ENCODE measurements at places on chromosomes 7 and 10.
A peak's percentile ranks its signal among the peaks of the same experiment; 100 is the strongest.

DNA sequence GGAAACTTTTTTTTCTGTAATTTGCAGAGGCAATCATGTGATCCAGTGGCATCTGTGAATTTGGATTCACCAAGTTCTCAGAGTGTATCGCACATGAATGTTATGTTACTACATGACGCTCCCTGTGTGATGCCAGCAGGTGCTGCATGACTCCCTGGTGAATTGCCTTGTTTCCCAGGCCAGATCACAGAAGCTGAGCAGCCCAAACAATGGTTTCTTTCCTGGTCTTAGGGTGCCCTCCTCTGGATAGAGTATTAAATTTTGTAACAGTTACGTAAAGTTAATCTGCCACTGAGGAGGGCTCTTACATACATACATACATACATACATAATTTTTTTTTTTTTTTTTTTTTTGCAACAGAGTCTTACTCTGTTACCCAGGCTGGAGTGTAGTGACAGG lies 3.6 kb downstream of the ZSCAN21 start:
- DNase-seq = peak; percentile 78

DNA sequence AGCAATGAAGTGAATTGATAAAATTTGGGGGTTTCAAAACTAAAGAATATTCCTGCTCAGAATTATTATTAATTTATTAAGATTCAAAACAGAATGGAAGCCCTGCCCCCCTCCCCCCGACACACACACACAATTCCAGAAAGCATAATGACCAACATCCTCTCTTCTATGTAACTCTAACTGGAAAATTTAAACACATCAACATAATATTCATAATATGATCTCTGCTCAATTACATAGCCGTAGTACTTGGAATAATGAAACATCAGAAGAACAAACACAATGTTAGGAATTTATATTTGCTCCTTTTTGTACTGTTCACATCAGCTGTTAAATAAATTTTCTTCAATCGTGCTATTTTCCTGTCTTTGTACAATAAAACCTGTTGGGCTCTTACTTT lies 20.8 kb downstream of the PCLO start:
- no peak for DNase-seq

DNA sequence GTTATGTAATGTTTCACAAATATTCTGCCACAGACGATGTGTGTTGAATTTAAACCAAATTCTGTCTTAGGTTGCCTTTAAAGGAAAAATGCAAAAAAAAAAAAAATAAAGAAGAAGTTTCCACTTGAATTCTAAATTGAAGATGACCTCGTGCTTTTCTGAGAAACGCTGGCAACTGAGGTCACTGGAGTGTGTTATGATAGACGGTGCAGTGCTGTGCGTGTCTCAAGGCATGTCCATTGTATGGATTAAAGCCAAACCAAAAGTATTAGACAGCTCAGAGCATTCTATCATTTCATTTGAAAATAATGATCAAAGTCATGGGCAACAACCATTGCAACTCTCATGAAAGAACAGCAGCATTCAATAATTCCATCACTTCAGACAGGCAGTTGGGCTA lies 483.9 kb downstream of the GRM8 start:
- no peak for DNase-seq

DNA sequence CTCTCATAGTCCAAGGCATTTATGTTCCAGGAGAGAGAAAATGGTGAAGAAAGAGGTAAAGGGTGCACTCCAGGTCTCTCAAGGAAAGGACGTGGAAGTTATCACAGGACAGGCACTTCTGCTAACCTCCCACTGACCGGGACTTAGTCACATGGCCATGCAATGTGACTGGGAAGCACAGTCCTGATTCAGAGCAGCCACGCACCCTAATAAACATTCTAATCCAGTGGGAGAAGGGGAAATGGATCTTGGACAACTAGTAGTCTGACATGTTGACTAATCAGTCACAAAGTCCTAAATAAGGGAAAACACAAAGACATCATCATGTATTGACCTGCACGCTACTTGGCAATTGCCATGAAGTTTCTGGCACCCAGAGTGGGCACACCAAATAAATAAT lies 417.5 kb upstream of the ZMIZ1 start:
- no peak for DNase-seq

DNA sequence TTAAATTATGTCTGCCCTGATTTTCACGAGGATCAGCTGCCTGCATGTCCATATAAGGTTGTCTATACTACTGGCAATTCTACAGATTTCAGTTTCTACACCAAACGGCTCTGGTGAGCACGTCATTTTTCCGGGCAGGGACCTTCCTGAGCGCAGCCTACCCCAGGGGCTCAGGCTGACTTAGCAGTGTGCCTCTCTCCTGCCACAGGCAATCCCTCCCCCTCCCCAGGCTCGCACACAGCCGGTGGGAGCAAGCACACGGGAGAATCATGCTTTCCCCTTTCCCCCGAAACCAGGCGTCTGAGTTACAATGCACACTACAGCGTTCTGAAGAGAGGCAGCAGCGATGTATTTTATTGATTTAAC lies 1.7 kb downstream of the KLF6 start:
- DNase-seq = no peak

- DNase-seq = no peak
Observed at GRCh38 chr10:129703287-129704137, 236.5 kb downstream of the MGMT start.

DNA sequence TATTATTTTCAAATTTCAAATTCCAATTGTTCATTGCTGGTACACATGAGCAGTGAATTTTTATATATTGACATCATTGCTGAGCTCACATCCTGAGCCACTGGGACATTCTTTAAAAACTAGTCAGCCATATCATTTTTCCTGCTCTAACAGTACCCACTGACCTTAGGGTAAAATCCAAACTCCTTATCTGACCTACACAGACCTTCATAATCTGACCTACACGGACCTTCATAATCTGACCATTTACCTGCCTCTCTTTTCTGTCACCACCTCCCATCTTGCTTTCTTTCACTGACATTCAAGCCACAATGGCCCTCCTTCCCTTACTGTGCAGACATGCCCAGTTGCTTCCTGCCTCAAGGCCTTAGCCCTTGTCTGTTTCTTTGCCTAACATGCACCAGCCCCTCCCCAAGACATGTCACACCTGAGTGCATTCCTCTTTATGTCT lies 16.1 kb upstream of the CUZD1 start:
- DNase-seq = peak; percentile 41
